ENCODE measurements at places on chromosomes 12 and 14.

GRCh38 chr12:30219047-30219446, 435.3 kb upstream of the TMTC1 start:
- DNase-seq: no peak

- DNase-seq: no peak
Observed at GRCh38 chr14:89243741-89244140, 173.3 kb downstream of the FOXN3 start.

DNA sequence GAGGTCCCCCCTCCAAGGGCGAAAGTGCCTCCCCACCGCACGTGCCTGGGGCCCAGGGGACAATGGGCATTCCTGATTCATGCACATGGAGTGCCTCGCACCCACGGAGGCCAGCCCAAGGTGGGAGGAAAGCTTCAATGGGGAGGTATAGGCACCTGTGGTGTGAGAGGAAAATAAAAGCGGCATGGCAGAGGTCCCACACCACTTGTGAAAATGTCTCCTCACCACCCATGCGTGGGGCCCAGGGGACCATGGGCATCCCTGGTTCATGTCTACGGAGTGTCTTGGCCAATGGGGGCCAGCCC, 384.7 kb downstream of the ALG10 start:
- DNase-seq: no peak

GRCh38 chr14:58270628-58271027, 26.0 kb downstream of the PSMA3 start:
- no peak for DNase-seq

DNA sequence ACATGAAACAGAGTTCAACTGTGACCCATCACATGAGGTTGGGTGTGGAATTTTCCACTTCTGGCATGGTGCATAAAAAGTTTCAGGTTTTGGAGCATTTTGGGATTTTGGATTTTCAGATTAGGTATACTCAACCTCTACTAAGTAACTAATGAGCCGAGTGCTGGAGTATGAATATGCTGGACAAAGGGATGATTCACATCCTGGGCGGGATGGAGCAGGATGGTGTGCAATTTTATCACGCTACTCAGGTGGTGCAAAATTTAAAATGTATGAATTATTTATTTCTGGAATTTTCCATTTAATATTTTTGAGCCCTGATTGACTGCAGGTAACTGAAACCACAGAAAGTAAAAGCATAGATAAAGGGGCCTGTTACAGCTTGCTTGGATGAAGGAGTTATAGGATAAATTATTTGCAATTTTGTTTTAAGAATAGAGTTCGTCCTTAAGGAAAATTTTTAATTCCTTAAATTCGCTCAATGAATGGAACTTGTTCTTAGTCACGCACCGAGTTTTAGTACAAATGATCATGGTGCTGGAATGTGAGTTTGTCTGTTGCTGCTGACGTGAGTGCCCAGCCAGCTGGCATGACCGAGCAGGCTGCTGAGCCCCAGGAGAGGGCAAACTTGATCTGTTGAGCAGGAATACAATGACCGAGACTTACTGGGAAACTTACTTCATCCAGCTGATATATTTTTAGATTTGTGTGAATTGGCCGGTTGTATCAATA, 176.3 kb downstream of the ESR2 start:
- DNase-seq: no peak

- DNase-seq: no peak
Observed at GRCh38 chr12:47343684-47344567, 264.2 kb upstream of the AMIGO2 start.

GRCh38 chr14:63654346-63654745, 12.7 kb upstream of the WDR89 start:
- DNase-seq: no peak

DNA sequence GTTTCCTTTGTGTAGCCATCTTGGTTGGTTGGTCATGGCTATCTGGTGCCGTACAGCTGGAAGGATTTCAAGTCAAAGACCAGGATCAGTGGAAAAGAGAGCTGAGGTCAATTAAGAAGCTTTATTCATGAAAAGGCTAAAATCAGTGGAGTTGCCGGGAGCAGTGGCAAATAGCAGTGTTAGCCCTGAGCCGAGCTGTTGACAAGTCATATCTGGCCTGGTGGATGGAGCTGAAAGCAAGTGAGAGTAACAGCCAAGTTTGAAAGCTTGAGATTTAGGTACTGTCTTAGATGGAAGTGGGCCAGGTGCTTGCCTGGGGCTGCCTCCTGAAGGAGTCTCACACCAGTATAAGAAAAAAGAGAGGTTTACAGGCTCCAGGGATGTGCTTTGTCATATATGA, 9.0 kb downstream of the BATF start:
- DNase-seq: no peak

GRCh38 chr12:46219132-46219876, 49.5 kb downstream of the SLC38A1 start:
- DNase-seq: no peak

DNA sequence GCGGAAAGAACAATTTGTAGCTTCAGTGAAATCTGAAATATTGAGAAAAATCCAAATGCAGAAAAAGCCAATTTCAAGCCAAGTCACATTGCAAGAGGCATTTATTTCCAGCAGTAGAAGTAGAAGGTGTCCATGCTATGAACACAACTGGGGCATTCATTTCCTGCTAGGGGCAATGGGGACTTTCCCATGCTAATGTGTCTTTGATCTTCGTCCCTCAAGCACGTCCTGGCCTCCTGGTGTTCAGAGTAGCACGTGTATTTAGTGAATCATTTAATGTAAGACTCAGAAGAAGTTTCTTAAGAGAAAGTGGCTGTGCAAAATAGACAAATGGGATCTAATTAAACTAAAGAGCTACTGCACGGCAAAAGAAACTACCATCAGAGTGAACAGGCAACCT, 267.9 kb downstream of the TMEM132C start:
- no peak for DNase-seq

Data from GM12892 (cell line).